ENCODE measurements at places on chromosomes 12 and 14.

DNA sequence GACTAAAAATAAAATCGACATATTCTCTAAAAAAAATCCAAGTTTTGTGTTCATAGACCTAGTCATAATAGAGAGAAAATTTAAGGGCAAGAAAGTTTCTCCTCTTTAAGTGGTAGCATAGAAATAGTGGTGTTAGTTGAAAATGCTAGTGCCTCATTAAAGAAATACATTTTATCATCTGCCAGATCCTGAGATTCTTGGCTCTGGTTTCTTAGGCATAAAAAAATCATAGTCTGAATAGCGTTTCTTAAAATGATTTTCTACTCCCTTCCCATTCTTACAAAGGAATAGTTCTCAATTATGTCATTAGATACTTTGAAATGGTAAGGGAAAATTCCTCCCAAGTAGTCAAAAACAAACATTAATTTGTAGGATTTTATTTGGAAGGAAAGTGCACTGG is 212.8 kb downstream of the NELL2 start:
- DNase-seq, result no peak

- DNase-seq, result no peak
Observed at GRCh38 chr12:105946493-105946901, 192.3 kb downstream of the NUAK1 start.

DNA sequence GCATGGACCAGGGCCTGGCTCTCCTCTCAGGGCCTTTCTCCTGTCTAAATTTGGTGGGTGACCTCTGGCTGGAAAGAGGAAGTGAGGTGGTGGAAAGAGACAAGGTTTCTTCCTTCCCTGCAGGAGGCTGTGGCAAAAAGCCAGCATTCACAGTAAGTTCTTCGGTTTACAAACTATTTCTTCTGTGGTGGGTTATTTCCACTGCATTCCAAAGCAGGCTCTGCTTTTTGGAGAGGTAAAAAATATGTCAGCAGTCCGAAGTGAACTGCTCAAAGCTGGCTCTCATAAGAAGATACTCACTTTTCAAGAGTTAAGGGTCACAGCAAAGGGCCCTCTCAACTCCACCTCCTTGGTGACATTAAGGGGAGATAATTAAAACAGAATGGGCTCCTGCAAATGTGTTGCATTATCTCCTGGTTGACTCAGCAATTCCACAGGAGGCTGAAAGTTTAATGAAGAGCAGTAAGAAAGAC is 48.9 kb upstream of the POC1B start:
- peak; percentile 54 for DNase-seq

- DNase-seq, result no peak
Observed at GRCh38 chr14:33686856-33687255, 264.0 kb downstream of the EGLN3 start.

DNA sequence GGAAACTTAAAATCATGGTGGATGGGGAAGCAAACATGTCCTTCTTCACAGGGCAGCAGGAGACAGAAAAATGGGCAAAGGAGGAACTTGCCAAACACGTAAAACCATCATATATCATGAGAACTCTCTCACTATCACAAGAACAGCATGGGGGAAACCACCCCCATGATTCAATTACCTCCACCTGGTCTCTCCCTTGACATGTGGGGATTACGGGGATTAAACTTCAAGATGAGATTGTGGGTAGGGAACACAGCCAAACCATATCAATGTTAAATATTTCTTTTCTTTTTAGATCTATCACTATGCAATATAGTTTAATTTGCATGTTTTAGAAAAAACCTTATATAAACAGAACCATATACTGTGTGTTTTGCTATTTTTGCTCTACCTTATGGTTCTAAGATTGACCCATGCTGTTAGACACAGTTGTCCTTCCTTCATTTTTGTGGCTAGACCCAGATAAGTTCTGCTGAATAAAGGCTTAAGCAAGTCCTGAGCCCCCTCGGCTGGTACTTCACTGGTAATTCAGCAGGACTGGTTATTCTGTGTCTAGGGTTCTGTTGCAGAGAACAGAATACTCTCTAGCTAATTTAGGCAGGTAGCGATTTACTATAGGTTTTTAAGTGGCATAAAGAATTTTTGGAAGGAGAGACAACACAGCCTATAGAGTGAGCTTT is 253.7 kb upstream of the HMGA2 start:
- DNase-seq, result no peak

DNA sequence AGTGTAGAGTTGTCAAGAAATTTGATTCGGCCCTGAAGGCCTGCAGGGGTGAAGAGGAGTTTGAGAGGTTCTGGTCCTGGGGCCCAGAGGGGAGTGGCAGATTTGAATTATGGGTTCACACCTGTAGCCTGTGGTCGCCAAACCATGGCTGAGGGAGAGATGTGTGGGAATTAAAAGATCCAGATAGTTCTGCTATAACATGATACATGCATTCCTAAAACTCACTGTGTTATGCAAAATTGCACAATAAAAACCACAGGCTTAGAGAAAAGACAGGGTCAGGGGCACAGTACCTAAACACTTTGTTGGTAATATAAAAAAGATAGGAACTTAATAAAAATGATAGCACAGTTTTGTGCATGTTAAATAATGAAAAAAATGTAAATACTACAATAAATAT is 106.2 kb downstream of the TMEM30B start:
- peak; percentile 70 for DNase-seq

GRCh38 chr12:912466-913235 is 36.8 kb downstream of the RAD52 start:
- DNase-seq, result no peak

- peak; percentile 24 for DNase-seq
Observed at GRCh38 chr14:105026802-105027563, 6.1 kb upstream of the CDCA4 start.

DNA sequence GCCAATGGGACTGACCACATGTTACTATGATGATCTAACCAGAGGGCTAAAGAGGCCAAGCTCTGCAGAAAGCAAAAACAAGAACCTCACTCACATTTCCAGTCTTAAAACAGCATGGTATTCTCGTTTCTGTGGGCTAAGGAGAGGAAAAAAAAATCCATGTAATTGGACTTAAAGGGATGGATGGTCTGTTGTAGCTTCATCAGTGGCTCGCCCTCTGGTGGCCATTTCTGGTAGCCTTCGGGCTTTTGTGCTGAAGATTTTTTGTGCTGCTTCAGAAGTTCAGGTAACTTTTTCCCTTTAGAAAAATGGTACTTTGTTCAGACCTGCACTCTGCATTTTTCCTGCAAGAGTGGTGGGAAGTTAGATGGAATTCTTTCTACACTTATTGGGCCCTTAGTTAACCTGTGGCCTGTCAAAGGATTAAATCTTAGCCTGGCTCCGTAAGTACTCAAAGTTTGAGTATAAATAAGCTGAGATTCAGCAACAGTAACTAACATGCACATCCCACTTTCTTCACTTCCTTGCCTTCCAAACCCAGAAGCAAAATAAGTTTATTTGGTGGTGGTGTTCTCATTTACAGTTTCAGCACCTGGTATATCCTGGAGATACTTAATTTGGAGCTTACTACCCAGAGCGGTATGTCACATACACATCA is 22.3 kb downstream of the DCAF4 start:
- DNase-seq, result peak; percentile 25

DNA sequence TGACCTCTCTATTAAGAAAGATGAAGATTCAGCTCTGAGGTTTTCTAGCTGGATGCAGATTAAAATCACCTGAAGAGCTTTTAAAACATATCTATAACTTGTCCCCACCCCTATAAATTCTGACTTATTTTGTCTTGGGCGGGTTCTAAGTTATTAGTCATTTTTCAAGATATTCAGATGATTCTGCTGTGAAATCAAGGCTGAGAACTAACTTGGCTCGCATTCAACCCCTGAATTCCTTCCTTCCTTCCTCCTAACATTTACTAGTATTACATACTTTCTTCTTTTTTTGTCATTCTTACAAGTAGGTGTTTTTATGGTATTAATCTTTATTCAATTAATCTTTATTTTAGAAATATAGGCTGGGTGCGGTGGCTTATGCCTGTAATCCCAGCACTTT is 55.4 kb downstream of the SSPN start:
- peak; percentile 52 for DNase-seq

DNA sequence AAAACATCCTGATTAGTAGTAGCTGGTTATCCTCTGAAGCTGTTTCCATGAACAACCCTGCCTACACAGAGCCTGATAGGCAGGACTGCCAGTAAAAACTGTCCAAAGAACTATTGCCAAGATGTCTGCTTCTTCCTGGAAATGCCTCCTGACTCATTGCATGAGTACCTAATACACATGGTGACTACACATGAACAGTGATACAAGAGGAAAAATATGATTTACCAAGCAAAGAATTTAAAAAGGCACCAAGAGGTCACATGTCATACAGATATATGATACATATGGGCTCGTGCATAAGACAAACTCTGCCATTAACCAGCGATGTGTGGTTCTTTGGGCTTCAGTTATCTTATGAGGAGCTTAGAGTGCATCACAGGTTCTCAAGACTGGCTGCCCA is 552.3 kb downstream of the SLC16A7 start:
- DNase-seq, result peak; percentile 94

DNA sequence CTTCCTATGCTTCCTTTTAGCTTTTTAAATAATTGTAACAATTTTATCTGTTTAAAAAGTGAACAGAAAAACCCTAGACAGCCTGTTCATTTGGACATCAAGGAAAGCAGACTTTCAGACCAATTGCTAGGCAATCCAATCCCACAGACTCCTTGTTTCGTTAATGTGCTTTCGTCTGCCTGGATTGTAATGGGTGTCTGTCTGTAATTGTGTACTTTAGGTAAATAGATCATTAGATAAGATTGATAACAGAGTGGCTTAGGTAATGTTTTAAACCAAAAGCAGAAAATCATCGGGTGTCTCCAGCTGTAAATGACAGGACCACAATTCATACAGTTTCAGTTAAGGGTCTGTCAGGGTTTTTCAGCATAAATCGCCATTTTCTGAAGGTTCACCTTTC is 19.6 kb downstream of the CCDC60 start:
- no peak for DNase-seq

- no peak for DNase-seq
Observed at GRCh38 chr14:26791117-26791806, 193.4 kb upstream of the NOVA1 start.

GRCh38 chr14:85363358-85363757 is 166.6 kb upstream of the FLRT2 start:
- no peak for DNase-seq

- DNase-seq, result no peak
Observed at GRCh38 chr14:100149851-100150611, 9.4 kb downstream of the DEGS2 start.

- no peak for DNase-seq
Observed at GRCh38 chr14:78697341-78697740, 527.2 kb downstream of the NRXN3 start.

GRCh38 chr14:73049428-73049827 is 8.9 kb upstream of the RBM25 start:
- DNase-seq, result no peak

DNA sequence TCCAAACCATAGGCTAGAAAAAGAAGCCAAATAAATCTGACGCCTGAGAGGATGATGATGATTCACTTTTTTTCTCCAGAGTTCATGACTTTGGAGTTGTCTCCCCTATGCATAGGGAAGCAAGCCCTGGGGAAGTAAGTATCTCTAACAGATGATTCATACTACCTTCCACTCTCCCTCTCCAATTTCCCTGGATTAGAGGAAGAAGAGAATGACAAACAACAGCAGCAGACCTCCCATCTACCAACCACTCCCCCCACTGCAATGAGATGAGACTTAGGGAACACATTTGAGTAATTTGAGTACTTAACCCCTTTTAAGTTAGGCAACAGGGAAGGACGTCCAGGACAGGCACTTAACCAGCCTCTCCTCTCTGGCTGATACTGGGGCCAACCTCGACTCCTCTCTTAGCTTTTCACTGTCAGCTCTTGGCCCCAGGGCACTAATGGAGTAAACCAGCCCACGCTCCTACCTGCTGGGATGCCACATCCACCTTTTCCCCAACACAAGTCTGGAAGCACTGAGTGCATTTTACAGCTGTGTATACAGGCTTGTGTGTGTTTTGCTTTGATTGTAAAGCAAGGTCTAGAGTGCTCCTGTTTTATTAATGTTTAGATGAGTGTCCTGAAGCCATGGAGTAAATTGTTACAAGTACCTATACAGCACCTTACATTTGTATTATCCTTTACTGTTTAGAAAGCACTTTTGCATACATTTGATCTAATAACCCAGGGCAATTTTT is 180.7 kb downstream of the PHLDA1 start:
- DNase-seq, result peak; percentile 80

DNA sequence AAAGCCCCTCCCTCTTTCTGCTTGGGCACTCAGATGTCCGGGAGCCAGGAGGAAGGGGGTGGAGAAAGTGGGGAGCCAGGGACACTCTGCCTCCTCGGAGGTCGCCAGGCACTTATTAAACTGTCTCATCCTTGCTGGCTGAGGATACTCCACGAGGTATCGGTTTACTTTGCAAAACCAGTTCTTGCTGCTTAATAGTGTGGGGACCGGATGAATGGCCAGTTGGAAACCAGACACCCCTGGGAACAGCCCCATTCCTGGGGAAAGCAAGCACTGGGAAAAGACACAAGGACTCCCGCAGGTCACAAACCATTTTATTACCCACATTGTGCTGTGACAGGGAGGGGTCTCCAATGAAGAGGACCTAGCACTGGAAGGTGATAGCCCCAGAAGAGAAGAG is 34.2 kb downstream of the CCDC88C start:
- no peak for DNase-seq

GRCh38 chr12:26327975-26328644 is 132.7 kb downstream of the SSPN start:
- DNase-seq, result no peak

- no peak for DNase-seq
Observed at GRCh38 chr14:102212356-102212755, 72.7 kb downstream of the WDR20 start.

DNA sequence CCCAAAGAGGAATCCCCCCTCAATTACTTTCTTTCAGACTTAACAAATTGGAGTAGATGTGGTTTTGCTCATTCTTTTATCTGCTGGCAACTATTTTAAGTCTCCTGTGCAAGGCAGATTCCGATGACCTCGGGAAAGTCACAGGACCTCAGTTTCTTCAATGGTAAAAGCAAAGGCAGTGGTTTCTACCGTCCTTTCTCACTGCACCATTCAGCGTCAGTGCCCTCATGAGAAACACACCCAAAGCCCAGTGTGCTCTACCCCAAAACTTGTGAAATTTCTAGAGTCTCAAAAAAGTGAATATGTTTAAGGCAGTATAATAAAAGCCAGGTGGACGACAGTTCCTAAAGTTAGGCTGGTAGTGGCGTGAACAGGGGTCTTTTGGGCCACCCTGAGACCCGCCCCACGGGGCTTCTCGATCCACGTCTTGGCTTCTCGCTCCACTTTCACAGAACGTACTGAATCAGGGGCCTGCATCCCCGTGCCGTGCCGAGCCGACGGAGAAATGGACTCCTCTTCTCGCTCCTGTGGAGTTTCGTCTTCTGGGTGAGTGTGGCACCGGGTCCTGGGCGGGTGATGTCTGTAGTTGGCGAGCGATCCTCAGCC is 1.3 kb upstream of the ARHGAP5 start:
- DNase-seq, result no peak

GRCh38 chr12:131159660-131160059 is 206.0 kb downstream of the ADGRD1 start:
- no peak for DNase-seq

DNA sequence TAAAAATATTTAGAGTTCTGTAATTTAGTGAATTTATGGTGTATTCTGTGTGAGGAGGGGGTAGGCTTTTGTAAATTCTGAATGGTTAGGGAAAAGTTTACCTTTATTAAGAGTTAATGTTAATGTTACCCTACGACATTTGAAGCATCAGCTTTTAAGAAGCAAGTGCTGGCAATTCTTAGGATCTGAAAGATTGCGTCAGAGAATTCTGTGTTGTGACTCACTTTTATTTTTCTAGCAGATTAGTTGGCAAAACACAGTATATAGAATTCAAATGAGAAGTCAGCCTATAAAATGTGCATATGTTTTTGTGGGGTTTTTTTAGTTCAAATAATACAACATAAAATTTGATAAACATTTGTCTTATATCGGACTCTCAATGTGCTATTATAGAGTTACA is 97.6 kb downstream of the RAD52 start:
- peak; percentile 66 for DNase-seq
